ENCODE measurements at places on chromosomes 12 and 14. TPM values are rescaled to one million over a fixed set of nuclear protein-coding genes. Genes with fewer than 3 reads are reported as not detected.

- no peaks in the 10 kb centered on the region for H3K27me3 ChIP-seq
- H3K4me1 ChIP-seq: no peaks in the 10 kb centered on the region
- H3K36me3 ChIP-seq: peaks cover 4% of the 10 kb centered on the region
- no peak overlapping the region for H3K4me3 ChIP-seq
These were observed 3.5 kb downstream of the TGM1 start for GRCh38 chr14:24259282-24260025.

GRCh38 chr12:100643246-100643645, 69.8 kb downstream of the GAS2L3 start:
- H3K4me3 ChIP-seq: no peak overlapping the region
- H3K4me1 ChIP-seq: no peaks in the 10 kb centered on the region
- H3K27ac ChIP-seq: no peak overlapping the region
- H3K36me3 ChIP-seq: no peaks in the 10 kb centered on the region
- no peaks in the 10 kb centered on the region for H3K27me3 ChIP-seq

DNA sequence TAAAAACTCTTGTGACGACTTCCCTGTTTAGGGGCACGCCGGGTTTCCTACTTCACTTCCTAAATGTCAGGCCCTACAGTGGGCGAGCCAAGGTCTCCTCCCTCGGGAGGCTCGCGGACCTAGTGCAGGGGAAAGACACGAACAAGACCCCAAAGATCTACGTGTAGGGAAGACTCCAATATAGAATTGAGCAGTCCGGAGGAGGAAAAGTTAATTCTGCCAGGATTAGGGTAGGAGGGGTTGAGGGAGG, 564 bp downstream of the ATXN3 start:
- H3K27ac ChIP-seq: peak overlapping the region; percentile 97
- peak; percentile 11 for DNase-seq
- no peaks in the 10 kb centered on the region for H3K27me3 ChIP-seq
- no peaks in the 10 kb centered on the region for H3K36me3 ChIP-seq

DNA sequence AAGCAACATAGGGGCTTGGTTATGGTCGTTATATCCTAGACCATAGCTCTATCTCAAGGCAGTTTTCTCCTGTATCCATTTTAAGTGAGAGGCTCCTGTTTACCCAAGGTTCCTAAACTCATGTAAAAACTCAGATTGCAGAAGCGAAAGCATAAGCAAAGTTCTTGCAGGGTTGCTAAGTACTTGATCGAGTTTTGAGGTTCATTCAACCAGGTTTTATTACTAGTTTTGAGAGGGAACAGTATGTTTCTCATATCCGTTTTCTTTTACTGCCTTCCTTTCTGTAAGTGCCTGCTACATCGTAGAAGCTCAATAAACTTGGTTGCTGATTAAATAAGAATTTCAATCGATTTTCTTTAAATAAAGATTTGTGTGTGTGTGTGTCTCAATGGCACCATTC, 5.1 kb downstream of the AKAP3 start:
- H3K4me3 ChIP-seq: no peak overlapping the region
- H3K27me3 ChIP-seq: peaks cover 13% of the 10 kb centered on the region
- no peak for DNase-seq
- peaks cover 13% of the 10 kb centered on the region for H3K4me1 ChIP-seq
- H3K27ac ChIP-seq: no peak overlapping the region

Gene WNT1
- 0.24 TPM for total RNA-seq

Gene RNU7-1
- total RNA-seq: not detected

All from activated T-helper 1 cell treated with anti-CD3 and anti-CD28 coated beads, Interleukin-12 subunit alpha, Interleukin-12 subunit beta, Interleukin-2, Interleukin-4 antibody, amounts not matched to agents 30 ng/mL and 10 ng/mL and 1 ng/mL, durations not matched to agents 14 hours and 24 hours and 36 hours (primary cell).